Head of caudate nucleus (tissue), 42 donors: ENCODE measurements at places on chromosomes 11 and 22.

- DNase-seq, result no peak
These were observed 108.7 kb upstream of the AKIP1 start for GRCh38 chr11:8802251-8802650.

DNA sequence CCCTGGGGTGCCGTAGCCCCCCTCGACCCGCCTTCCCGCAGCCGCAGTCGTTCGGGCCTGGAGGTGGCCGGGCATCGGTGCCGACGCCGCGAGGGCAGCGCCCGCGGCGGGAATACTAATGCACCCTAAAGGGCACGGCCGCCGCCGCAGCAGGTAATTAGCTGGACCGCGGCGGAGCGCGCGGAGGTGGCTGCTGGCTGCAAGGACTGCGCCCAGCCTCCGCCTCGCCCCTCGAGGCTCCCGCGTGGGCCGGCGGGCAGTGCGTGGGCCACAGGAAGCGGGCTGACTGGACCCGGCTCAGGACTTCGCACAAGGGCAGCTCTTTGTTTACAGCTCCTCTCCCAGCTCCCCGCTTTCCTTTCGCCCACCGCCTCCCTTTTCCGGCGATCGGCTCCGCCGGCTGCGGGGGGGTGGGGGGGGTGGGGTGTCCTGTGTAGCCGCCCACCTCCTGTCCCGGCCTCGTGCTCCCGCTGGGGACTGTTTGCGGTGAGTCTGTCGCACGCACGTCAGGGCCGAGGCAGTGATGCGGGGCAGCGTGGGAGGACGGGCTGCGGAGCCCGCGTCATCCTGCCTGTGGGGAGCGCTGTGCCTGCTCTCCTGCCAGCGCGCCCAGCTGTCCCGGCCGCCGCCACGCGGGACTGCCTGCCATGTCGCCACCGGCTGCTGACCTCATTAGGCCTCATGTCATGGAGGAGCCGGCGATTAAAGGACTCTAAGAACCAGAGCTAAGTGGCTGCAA, 53.2 kb downstream of the GRIK4 start:
- peak; percentile 78 for DNase-seq

- no peak for DNase-seq
These were observed 690.1 kb downstream of the METTL15 start for GRCh38 chr11:28798286-28798685.

DNA sequence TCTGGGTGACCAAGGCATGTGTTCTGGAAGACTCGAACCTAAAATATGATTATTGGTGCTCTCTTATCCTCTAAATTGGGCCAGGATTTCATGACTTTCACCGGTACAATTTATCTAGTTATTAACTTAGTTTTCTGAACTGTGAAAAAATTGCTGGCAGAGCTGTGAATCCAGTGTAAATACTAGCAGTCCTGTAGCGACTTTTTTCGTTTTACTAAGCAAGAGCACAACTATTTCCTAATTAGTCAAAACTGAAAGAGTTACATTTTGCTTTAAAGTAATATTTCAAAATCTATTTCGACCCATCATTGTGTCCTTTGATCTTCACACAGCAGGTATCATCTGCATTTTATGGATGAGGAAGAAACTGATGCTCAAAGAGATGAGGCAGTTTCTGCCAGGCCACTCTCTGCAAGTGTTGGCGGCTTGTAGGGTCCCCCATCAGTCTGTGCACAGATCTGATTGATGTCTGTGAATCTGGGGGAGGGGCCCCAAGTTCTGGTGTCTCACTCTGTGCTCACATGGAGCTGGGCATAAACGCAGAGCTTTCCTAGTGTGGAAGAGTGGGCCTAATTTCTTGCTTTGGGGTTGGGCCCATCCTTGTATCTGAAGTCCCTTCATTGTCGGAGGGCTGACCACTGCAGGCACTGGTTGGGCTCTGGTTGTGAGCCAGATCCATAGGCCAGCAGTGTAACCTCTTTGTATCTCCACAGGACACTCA, 1.4 kb upstream of the TRMT2A start:
- DNase-seq, result no peak

GRCh38 chr22:23282089-23282501, 101.8 kb downstream of the BCR start:
- DNase-seq, result peak; percentile 95

DNA sequence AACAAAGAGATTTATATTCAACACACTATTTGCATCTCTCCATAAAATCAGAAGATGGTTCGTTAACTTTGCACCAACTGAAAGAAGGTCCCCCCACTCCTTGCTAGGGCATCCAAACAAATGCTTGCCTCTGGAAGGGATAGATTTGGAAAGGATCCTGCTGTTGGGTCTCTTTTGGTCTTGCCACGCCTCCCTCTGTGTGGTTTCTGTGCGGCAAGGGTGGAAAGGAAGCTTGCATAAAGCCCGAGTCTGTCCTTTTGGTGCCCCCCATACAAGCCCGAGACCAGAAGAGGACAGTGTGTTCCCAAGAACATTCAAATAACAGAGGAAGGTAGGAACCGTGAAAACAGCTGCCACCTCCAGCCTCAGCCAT, 15.1 kb downstream of the SCGB1A1 start:
- DNase-seq, result no peak

DNA sequence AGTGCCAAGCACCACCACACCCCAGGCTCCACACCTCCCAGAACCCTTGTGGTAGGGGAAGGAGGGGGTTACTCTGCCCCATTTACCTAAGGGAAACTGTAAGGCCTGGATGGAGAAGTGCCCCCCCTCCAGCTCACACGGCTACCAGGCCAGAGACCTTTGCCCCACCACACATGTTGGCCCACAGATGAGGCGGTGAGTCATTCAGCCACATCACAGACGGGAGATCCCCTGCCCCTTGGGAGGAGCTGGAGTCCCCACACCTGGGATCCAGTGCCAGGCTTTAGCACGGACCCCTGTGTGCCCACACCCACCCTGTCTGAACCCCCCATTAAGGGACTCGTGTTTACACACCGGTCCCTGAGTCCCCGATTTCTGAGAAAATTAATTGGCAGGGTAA, 24.9 kb downstream of the CDKN1C start:
- DNase-seq, result no peak
